ENCODE measurements at places on chromosomes 6 and 20. TPM values are rescaled to one million over a fixed set of nuclear protein-coding genes. Genes with fewer than 3 reads are reported as not detected.

Gene CEBPB
- total RNA-seq: 130 TPM

Gene FKBP1C
- total RNA-seq: 0.28 TPM

Gene GPLD1
- total RNA-seq: 0.63 TPM

Gene SLC32A1
- total RNA-seq: not detected

Gene ANKRD66
- total RNA-seq: not detected

Gene MUCL3
- total RNA-seq: not detected

Gene SLC17A1
- total RNA-seq: not detected

Gene TUBB2B
- 158 TPM for total RNA-seq

Gene ADGRF5
- total RNA-seq: 0.31 TPM

Gene OPN5
- not detected for total RNA-seq

Gene BPIFA3
- total RNA-seq: not detected

Gene SPAG4
- total RNA-seq: 1.2 TPM

Gene ZNF391
- 2.8 TPM for total RNA-seq

Gene TSBP1
- not detected for total RNA-seq

Gene CARMIL1
- total RNA-seq: 7.2 TPM

Gene BRPF3
- total RNA-seq: 39.3 TPM

Measured in A673 (cell line).